NCI-H2171 (cell line): ENCODE measurements at places on chromosomes 7 and 10.

DNA sequence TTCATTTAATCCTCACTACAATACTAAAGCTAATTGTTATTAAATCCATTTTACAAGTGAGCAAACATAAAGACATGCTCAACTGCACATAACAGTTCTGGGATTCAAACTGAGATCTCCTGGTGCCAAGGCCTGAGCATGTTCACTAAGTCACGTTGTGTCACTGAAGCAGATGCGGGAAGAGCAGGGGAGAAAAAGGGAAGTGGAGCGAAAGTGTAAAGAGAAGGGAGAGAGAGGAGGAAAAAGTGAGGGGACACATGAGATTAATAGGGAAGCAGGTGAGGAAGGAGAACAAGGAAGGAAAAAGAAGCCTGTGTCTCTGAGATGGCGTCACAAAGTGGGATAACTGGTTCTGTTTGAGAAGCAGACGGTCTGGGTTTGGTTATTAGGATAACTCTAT is 38.9 kb upstream of the KAT6B start:
- no peak for DNase-seq

- no peak for DNase-seq
Measured at GRCh38 chr10:129161150-129161549, 305.9 kb upstream of the MGMT start.

DNA sequence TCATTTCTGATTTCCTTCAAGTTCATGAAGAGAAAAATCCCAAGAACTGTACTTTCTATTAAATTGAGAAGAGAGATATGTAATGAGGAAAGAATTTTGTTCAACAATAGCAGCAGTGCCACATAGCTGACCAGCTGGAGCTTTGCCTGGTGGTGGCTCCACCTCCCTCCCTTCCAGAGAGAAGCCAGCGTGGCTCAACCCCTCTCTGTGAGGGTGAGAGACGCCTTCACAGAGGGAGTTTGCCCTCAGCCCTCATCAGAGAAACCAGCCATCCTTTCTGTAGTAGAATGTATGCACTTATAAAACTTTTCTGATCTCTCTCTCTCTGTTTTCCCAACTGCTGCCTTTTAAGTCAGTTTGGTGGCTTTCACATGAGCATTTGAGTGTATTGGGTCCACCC is 20.5 kb upstream of the COL1A2 start:
- no peak for DNase-seq

DNA sequence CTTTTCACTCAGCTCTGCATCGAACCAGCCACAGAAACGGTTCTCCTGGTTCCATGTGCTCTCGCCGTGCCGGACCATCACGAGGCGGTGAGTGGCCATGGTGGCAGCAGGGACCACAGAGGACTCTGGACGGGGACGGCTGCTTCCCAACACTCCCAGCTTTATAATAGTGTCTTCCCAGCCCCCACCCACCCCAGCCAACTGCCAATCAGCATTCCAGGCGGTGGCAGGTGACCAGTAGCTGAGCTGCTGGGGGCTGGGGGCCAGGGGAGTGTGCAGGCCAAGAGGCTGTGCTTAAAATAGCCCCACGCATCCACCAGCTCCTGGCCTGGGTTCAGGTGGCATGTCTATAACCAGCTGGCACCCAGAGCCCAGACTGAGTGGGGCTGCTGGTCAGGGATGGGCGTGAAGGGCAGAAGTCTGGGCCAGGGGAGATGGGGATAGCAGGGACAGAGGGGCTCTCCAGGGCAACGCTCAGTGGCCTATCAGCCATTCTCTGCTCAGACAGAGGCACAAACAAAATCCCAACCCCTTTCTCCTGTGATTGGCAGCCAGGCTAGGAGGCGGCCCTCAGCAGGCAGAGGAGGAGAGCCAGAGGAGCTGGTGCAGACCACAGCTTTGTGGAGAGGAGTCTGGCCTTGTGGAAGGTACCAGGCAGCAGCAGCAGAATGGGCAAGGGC is at the start of gene PGAM2:
Gene PGAM2 (minus strand): TSS at position 137 of the 680 bp plus-strand sequence. CDS start 38 bp downstream, at position 99.
- DNase-seq = no peak

DNA sequence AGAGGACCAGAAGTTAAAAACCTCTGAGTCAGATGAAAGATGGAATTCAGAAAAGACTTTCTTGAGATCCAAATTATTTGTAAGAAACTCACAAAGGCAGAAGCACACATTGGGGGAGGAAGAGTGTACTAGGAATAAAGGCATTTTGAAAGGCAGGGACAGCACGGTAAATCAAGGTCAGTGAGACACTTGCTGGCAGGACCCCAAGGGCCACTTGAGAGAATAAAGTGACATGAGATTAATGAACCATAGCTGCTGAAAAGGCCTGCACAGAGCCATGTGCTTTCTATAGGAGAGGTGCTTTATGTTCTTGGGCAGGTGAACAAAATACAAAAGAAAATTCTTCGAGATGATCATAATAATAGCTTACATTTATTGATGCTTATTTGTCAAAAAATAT is 929.9 kb upstream of the MBL2 start:
- DNase-seq = no peak
